H7 (cell line): ENCODE measurements at places on chromosomes 11 and 22.
A peak's percentile ranks its signal among the peaks of the same experiment; 100 is the strongest.

DNA sequence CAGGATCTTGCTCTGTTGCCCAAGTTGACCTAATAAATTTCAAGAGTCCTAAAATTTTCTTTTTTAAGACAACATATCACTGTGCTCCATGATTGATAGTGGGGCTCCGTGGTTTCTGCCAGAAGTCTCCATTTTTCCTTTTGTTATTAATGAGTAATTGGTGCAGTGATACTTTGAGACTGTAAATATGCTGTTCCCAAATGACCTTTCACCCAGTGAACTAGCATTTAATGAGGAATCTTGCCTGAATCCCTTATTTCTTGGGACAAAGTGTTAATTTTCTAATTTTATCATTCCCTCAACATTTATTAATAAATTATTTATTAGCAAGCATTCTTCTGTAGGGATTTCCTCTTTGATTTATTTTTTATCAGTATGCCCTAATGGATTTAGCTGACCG lies 2.3 kb upstream of the DHCR7 start:
- no peak for DNase-seq

GRCh38 chr11:129947474-129947873 lies 52.1 kb upstream of the NFRKB start:
- DNase-seq: peak; percentile 72

- DNase-seq: no peak
These were observed 507.6 kb downstream of the MIAT start for GRCh38 chr22:27164781-27165503.

- DNase-seq: no peak
These were observed 1326.6 kb downstream of the TBC1D22A start for GRCh38 chr22:48088926-48089536.

DNA sequence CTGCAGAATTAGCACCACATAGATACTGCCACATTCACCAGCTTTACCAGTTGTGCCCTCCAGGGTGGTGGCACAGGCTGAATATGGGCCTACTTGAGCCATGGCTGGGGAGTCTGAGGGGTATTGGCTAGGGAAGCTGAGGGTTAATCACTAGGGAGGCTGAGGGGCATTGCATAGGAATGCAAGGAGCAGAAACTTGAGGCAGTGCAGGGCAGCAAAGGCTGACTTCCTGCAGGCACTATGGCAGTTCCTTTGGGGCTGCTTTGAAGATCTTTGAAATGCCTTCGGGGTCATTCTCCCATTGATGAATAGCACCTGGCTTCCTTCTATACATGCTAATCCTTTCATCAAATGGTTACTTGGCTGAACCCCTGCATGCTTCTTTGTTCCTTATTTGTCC lies 171.5 kb downstream of the RCN1 start:
- DNase-seq: peak; percentile 33

GRCh38 chr11:113277907-113278306 lies 36.5 kb upstream of the TTC12 start:
- no peak for DNase-seq

DNA sequence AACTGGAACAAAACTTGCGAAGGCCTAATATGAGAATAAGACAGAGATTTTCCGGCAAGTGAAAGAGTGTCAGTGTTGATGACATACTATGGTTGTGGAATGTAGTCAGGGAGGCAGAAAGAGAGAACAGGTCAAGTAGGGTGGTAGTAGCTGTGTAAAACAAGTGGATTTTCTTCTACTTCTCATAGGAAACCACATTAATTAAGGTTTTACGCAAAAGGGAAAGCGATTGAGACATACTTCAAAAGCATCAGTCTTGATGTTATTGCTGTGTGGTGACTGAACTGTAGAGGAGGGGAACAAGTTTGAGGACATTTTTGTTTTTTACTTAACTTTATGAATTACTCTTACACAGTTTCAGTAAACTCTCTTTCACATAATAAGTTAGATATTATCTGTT lies 186.0 kb upstream of the CNTN5 start:
- no peak for DNase-seq

GRCh38 chr11:77619576-77620198 lies 17.9 kb downstream of the CLNS1A start:
- DNase-seq: no peak

DNA sequence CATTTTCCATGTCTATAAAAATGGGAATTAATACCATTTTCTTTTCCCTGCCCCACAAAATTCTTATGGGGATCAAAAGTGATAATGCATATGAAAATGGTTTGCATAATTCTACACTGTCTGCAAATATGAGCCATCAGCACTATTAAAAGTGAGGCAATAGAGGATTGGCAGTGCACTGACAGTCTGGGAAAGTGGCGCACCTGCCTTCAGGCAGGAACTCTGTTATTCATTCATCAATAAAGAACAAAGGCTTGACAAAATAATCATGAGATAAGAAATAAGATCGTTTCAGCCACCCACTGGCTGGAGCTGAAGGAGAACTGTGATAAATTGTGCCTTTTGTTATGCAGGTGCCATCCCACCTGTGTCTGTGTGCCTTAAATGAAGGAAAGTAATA lies 49.5 kb downstream of the ARFGAP2 start:
- DNase-seq: no peak

GRCh38 chr22:20965104-20965887 lies 1.8 kb upstream of the AIFM3 start:
- peak; percentile 85 for DNase-seq

GRCh38 chr11:47716692-47717091 lies 1.5 kb upstream of the AGBL2 start:
- no peak for DNase-seq

DNA sequence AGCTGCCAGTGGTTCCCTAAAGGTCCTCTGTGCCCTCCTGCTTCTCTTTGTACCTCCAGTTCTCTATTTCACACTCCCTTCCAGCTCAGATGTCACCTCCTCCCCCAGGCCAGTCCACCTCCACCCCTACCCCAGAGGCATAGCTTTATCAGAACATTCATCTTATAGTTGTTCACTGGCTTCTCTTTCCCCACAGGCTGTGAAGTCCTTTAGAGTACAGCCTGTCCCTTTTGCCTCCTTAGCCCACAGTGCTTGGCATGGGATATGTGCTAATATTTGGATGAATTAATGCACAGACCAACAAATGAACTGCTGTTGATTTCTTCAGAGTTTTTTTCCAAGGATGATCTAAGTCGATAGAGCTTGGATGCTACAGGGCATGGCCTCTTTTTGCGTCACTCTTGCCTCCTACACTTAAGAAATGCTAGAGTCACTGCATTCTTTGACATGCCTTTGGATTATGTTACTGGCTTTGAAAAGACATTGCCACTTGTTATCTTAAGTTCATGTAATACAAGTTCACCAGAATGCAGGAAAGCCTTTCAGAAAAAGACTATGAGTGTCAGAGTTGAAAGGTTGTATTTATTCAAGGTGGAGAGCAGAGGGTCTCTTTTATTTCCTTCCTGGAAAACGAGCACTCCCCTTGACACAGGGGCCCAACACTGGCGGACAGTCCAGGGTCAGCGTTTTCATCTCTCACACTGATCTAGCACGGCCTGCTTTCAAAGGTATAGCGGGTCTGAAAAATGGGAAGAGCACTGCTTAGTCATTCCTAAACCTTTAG lies 75.7 kb downstream of the PISD start:
- DNase-seq: no peak

DNA sequence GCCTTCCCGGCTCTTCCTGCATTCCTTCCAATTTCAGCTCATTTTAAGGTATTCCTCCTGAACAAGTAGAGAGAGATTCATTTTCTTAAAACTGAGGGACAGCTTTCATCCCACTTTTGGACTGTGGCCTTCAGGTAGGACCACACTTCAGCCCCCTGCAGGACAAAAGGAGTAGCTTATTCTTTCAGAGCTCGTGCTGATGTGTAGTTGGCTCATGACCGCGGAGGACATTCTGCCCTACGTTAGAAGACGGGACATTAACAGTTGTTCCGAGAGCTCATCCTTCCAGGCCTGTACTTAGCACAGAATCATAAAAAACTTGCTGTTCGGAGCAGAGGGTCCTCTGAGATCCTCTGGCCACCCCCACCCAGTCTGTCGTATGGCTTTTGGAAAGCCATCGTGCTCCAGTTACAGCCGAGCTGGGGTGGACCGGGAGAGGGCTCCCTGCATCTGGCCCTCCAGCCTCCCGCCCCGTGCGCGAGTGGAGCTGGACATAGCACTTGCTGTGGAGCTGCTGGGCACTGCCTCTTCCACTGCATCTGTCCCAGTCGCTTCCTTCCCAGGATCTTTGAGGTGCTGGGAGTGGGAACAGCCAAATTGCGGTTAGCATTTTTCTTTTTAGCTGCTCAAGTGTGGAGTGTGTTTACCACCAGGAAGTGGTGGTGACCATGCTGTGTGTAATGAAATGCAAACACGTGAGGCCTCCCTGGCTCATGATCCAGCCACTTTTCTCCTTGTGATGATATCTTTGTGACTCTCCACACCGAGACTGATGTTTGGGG lies 250.3 kb downstream of the TBC1D22A start:
- peak; percentile 81 for DNase-seq

- DNase-seq: no peak
These were observed 427.9 kb upstream of the CCDC179 start for GRCh38 chr11:23288003-23288783.

GRCh38 chr11:28026634-28027290 lies 81.2 kb downstream of the KIF18A start:
- DNase-seq: no peak

DNA sequence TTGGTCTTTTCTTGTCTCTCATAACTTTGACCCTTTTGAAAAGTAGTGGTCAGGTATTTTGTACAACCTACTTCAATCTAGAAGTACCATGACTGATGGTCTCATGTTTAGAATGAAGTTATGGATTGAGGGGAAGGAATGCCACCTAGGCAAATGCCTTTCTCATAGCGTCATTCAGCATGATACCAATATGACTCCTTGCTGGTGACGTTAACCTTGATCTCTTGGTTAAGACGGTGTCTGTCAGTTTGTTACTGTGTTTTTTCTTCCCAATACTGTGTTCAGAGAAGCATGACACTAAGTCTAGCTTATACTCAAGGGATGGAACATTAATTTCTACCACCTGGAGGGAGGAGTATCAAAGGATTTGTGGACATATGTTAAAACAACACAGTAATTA lies 130.9 kb downstream of the KIF18A start:
- DNase-seq: no peak
